Vagina (tissue), 2 donors: ENCODE measurements at places on chromosomes 16 and 17.

DNA sequence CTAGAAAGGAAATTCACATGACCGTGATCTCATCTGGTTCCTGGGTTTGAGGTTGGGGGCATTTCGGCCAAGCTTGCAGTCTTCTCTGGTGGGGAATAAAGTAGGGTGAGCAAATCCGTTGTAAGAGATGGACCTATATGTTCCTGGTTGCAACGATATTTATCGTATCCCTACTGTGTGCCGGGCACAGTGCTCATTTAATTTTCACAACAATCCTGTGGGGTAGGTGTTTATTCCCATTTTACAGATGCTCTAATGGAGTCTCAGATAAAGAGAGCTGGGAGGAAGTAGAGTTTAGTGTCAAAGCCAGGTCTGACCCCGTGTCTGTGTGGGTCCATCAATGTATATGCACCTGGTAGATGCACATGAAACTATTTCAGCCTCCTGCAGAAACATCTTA lies 9.4 kb downstream of the CMIP start:
- DNase-seq, result no peak

DNA sequence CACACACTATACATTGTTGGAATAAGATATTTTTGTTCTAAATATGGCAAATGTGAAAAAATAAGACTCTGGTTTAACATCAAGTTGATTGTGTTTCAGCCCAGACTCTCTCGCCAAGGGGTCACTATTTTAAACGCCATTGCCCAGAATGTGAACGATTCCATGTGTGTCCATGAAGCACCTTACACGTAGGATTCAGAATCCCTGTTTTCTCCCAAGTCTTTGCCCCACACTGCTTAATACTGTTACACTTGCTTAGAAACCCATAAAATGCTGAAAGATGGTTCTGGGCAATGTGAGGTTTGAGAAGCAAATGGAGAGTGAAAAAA lies 7.7 kb downstream of the HS3ST3B1 start:
- DNase-seq, result no peak

DNA sequence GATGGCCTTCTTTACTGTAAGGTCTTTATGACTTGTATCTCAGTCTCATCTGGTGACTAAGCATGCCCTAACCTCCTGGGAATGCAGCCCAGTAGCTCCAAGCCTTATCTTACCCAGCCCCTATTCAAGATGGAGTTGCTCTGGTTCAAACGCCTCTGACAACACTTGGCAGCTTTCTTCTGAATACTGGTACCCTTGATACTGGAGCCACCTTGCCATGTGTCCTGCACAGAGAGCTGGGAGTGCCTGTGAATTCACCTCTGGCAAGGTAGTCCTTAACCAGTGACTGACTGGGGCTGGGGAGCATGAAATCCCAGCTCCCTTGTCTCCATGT lies 17.2 kb downstream of the NUDT7 start:
- no peak for DNase-seq

GRCh38 chr16:86752582-86753175 lies 174.3 kb downstream of the FOXL1 start:
- no peak for DNase-seq

DNA sequence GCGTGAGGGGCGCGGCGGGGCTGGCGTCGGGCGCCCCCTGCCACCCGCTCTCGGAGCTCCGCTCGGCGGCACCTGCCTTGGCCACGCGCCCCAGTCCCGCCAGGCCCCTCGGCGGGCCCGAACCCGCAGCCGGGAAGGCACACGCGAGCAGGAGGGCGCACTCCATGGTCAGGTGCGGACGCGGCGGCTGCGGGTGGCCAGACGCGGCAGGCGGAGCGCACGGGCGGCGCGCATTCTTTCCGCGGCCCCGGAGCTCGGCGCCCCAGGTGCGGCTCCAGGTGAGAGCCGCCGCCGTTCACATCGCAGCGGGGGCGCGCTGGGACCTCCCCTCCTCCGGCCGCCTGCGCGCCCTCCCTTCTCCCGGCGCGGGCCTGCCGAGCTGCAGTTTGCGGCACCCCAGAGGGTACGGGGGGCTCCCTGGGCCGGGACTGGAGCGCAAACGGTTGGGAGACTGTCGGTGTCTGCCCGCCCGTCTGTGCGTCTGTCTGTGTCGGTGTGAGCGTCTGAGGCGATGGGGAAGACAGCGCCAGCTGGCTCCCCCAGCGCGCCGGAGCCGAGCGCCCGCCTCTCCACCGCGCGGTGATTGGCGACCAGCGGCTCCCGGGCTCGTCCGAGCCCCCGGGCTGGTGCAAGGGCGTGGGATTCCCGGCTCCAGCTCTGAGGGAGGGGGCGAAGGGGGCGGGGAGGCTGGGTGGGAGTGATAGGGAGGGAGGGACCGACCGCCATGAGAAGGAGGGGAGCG lies at the start of gene ADAMTS18:
ADAMTS18 (minus strand) TSS at position 505 of the 742 bp plus-strand sequence; CDS start at position 166, 339 bp downstream.
- DNase-seq, result no peak

DNA sequence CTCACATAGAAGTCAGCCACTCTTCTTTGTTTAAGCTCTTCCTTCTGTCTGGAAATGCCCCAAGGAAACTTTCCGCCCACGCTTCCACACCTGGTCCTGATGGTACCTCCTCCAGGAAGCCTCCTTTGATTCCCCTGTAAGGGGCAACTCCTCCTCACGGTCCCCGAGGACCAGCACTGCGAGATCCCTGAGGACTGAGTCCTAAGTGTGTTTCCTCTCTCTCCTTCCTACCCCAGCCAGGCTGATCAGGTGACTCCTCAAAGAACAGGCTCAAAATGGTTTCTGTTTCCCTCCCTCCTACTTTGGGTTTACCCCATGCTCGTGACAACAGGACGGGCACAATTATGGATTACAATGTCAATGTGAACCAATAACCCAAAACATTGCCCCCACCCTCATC lies 63.0 kb upstream of the MED9 start:
- DNase-seq, result no peak

- no peak for DNase-seq
Observed at GRCh38 chr16:67542464-67542863, 13.8 kb downstream of the RIPOR1 start.

GRCh38 chr16:14449790-14450480 lies 180.1 kb downstream of the PARN start:
- no peak for DNase-seq

DNA sequence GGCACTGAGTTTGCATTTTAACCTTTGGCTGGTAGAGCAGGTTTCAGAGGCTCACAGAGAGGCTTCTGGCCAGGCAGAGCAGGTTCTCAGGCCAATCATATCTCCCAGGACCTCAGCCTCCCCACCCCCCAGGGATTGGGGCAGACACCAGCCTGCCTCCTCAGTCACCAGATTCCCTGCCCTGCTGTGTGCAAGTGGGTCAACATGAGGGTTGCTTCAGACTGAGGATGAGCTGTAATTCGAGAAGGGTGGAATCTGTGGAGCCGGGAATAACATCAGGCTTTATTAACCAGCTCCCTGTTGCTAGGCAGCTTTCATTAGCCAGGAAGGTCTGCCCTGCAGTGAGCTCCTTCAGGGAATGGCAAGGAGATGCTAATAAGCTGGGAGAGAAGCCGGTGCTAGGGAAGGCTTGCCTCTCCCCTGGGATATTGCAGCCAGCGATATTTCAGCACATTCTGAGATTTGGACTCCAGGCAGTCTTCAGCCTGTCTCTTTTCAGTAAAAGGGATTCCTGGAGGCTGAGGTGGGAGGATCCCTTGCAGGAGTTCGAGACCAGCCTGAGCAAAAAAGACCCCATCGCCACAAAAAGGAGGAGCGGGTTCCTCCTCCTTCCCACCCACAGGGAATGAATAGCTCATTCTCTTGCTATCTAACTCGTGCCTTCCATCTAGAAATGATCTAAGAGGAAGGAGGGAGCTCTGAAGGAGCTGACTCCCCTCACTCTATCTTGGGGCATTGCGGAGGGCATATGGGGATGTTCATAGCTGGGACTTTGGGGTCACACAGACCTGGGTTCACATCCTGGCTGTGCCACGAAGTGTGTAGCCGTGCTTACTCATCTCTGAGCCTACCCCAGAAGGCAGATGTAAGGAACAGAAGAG lies 10.7 kb downstream of the SGSM2 start:
- no peak for DNase-seq

DNA sequence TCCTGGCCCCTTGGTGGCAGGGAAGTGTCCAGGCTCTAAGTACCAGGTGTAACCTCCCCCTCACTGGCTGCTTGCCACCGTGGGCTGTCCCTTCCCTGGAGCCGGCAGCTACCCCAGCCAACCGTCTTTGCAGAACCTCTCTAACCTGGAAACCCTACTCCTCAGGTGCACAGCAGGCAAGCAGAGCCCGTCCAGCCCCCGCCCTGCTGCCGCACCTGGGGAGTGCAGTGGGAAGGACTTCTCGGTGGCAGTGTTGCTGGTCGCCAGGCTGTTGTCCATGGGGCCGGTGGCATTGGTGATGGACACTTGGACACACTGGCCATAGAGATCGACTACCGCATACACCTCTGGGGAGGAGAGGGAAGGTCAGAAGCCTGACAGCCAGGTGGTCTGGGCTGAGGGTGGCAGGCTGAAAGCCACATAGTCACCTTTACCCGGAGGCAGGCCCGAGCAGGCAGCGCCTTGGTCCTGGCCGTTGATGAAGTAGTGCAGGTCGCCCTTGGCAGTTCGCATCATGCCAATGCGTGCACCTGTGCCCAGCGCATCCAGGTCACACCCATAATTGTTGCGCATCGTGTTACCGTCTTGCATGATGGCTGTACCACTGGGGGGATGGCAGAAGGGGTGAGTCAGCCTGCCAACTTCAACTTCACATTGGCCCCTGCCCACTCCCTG lies 6.5 kb downstream of the NEURL4 start:
- DNase-seq, result no peak

DNA sequence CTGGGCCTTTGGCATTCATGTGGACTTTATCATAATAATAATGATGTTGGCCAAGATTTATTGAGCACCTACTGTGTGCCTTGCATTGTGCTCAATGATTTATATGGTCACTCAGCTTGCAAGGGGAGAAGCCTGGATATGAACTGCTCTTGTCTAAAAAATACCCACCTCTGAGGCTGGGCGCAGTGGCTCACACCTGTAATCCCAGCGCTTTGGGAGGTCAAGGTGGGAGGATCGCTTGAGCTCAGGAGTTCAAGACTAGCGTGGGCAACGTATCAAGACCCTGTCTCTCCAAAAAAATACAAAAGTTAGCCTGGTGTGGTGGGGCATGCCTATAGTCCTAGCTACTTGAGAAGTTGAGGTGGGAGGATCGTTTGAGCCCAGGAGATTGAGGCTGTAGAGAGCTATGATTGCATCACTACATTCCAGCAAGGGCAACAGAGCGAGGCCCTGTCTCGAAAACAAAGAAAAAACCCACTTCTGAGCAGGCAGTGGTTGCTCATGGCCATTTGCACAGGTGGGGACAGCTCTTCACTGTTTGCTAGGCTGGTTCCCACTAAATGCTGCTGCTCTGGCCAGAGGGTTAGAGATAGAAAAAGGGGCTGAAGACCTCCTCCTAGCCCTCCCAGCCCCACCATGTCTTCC lies 4.3 kb upstream of the ADGRG1 start:
- DNase-seq, result no peak

- DNase-seq, result no peak
Observed at GRCh38 chr17:50358177-50358576, 12.3 kb downstream of the XYLT2 start.

DNA sequence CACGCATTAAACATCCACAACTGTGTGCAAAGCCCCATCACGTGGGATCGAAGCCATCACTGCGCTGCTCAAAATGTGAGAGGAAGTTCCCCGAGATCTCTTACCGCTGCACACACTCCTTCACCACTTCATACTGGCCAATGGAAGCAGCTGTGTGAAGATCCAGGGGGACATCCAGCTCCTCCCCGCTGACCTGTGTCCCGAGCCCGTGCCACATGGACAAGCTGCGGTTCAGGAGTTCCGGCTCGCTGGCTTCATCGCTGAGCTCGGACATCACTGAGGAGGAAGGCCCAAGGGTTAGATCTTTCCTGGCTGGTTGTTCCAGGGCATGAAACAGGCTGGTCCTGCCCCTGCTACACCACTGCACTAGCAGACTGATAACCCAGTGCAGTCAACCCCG lies 4.2 kb downstream of the ANKS3 start:
- no peak for DNase-seq

DNA sequence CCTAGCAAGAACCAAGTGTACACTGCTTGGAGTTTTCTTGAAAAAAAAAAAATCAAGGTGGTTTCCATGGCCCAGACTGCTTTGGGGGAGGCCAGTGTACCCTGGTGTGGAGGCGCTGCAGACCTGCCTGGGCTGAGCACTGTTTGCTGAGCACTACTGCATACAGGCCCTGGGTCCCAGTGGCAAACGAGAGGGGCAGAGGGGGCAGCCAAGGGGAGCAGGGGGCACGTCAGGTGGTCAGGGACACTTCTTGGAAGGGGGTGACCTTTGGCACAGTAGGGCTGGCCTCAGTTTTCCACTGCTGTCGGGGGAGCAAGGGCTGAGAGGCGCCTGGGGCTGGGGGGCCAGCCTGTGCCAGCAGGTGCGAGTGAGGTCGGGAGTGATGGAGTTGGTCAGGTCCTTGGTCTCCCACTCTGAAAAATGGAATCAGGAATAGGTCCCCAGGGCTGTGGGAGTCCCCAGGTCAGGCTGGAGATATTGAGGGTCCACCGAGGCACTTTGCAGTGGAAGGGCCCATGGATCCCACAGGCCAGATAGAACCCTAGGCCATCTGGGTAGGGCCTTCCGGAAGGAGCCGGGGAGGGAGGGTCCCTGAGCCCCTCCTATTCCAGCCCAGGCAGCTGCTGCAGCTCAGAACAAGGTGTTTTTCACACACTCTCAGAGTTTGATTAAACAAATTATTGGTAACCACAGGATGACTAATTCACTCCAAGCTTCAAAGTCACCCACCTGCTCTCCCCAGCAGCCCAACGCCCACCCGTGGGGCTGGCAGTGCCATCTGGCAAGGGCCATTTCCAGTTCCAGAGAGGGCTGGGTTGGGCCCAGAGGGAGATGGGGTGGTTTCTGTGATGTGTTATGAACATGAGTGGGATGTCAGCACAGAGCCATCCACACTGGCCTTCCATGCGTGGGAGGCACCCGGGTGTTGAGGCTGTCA lies 3.5 kb downstream of the ZFPM1 start:
- DNase-seq, result no peak

DNA sequence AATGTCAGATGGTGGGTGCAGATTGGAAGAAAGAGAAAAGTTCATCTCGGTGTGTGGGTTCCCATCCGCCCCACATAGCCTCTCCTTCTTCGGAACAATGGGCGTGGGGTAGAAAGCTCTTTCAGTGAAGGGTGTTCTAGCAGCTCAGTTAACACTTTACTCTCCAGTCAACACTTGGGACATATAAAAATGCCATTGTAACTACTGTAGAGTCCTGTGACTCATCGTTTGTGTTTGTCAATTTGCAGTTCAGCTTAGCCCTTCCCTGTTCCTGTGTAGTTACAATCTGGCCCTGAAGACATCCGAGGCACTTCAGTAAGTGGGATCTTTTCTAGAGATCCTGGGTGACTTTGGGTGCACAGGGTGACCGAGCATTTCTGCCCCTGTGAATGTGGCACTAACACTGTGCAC lies 11.5 kb upstream of the CLEC18C start:
- DNase-seq, result no peak

- no peak for DNase-seq
Observed at GRCh38 chr17:8788998-8789397, 10.2 kb downstream of the MFSD6L start.

- no peak for DNase-seq
Observed at GRCh38 chr17:13825526-13826040, 223.9 kb upstream of the HS3ST3A1 start.

- DNase-seq, result no peak
Observed at GRCh38 chr17:76667786-76668453, 24.4 kb upstream of the ST6GALNAC1 start.
